Globus pallidus (tissue), 1 donor: ENCODE measurements at places on chromosomes 5 and 9.

- no peak for DNase-seq
Observed at GRCh38 chr9:22452415-22453010, 5.9 kb downstream of the DMRTA1 start.

DNA sequence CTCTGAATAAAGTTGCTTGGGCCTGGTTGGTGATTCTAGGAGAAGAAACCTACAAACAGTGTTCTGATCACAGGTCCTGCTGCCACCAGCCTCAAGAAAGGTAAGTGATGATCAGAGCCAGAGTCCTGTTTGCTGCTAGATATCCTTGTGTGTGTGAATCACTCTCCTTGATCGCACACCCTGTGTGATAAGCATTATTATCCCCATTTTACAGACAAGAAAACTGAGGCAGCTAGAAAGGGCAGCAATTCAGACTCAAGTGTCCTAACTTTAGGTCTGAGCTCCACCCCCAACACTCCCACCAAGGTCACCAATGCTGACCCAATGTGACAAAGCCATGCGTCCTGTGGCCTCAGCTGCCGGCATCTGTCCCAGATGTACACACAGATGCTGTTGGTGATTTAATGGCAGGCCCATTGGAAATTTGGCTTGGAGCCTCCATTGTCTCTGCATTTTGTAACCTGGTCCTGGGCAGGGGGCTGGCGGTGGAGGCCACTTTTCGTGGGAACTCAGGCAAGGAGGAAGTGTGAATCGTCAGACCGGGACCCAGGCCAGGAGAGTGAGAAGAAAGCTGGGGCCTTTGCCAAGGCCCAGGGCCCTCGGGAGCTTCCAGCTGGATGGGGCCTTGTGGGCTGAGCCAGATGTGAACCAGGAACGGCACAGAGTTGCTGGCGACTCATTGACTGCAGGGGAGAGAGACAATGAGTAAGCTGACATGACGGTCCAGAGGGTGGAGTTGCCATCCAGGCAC, 29.8 kb upstream of the GGTA1 start:
- DNase-seq, result peak; percentile 76

- no peak for DNase-seq
Observed at GRCh38 chr5:4418084-4418483, 722.0 kb upstream of the ADAMTS16 start.

DNA sequence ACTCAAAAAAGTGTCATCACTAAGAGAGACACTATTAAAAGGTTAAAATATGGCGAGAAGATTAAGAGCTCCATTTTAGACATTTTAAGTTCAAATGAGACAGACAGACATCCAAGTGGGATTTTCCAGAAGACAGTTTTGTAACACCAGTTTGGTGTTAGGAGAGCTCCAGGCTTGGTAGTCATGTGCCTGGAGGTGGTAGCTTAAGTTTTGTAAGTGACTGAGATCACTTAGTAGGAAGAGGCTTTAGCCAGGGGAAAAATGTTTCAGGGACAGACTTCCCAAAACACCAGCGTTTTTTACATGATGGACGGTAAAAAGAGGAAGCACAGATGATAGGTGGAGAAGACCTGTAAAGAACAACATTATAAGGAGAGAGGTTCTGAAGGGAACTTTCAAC, 150.3 kb downstream of the GIN1 start:
- no peak for DNase-seq

- DNase-seq, result no peak
Observed at GRCh38 chr9:88672874-88673689, 138.1 kb downstream of the NXNL2 start.

GRCh38 chr5:1643651-1644392, 120.1 kb upstream of the LPCAT1 start:
- DNase-seq, result no peak

- no peak for DNase-seq
Observed at GRCh38 chr9:37292896-37293295, 129.6 kb upstream of the GRHPR start.

- no peak for DNase-seq
Observed at GRCh38 chr9:15724016-15724415, 171.2 kb downstream of the CCDC171 start.

- DNase-seq, result no peak
Observed at GRCh38 chr5:160466116-160466515, 44.5 kb downstream of the PTTG1 start.

DNA sequence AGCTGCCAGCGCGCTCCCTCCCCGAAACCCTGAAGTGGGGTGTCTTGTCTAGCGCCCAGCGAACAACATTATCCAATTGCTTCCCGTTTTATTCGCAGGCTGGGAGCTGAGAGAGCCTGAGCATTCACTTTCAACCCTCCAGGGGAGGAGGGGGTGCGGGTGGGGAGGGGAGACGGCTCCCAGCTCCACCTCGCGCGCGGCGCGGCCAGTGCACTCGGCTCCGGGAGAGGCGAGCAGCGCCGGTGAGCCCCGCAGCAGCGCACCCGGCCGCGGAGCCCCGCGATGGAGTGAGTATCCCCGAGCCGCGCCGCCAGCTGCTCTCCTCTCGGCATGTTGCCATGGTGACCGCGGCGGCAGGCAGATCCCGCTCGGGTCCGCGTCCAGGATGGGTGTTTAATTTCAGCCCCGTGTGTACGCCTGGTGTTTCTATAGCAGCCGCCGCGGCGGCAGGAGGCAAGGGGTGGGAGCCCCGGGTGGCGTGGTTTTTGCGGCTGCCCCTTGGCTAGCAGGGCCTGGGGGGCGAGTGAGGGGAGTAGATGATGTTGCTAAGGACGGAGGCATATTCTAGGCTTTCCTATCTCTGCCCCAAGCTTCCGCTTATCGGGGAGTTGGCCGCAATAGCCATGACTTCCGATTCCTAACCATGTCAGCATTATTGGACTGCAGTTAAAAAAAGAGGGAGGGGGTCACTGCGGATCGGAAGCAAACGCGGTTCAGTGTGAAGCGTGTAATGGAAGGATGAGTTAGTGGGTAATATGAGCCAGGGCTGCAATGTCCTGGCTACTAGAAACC, 139.2 kb upstream of the PALM2AKAP2 start:
- DNase-seq, result peak; percentile 64

GRCh38 chr9:114899995-114900394, 30.4 kb downstream of the TNFSF8 start:
- DNase-seq, result no peak

DNA sequence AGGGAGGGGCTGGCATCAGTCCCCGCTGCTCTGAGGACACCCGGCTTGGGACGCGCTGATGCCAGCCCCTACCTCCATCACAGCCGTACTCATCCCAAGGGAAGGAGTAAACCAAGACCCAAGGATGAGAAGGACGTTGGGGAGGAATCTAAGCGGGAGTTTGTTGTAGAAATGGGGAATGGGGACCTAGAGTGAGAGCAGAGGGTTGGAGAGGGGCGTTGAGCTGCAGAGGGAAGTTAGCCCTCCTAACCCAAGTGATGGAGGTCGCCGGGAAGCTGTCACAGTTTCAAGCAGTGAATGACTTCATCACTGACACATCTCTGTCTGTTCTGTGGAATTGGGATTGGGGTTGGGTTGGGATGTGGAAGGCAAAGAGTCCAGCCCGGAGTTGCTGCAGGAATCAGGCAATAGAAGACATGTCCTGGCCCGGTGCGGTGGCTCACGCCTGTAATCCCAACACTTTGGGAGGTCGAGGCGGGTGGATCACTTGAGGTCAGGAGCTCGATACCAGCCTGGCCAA, 759 bp upstream of the SUSD1 start:
- DNase-seq, result no peak

DNA sequence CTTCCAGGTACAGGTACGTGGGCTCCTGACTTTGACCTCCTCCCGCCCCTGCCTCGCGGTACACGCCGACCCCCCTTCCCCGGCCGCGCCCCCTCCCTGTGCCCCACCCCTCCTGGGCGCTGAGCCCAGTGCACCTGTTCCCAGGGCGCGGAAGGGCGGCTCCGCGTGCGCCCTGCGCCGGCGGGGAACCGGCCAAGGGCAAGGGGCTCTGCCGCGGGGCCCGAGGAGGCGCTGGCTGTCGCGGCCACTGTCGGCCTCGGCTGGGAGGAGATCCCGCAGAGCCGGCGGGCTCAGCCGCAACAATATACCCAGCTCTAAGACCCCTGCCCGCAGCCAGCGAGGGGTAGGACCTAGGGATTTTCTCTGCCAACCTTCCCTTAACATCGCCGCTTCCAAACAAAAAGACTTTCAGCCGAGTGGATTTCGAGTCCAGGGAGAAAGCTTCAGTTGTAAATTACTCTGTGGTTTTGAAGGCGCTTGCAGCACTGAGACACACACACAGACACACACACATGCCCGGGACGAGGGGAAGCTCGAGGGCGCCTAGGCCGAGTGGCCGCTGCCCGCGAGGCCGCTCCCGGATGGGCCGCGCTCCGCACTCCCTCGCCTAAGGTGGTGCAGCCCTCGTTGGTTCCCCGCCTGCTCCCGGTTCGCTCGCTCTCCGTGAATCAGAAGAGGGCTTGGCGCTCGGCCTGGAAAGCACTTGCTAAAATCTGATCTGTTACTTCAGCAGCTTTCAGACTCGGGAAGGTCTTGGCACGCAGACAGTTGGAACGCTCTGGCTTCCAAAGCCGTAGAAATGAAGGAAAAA, 1.2 kb downstream of the FGF18 start:
- peak; percentile 17 for DNase-seq
